ENCODE measurements at places on chromosomes 5 and 9. TPM values are rescaled to one million over a fixed set of nuclear protein-coding genes. Genes with fewer than 3 reads are reported as not detected.
A peak's percentile ranks its signal among the peaks of the same experiment; 100 is the strongest.

DNA sequence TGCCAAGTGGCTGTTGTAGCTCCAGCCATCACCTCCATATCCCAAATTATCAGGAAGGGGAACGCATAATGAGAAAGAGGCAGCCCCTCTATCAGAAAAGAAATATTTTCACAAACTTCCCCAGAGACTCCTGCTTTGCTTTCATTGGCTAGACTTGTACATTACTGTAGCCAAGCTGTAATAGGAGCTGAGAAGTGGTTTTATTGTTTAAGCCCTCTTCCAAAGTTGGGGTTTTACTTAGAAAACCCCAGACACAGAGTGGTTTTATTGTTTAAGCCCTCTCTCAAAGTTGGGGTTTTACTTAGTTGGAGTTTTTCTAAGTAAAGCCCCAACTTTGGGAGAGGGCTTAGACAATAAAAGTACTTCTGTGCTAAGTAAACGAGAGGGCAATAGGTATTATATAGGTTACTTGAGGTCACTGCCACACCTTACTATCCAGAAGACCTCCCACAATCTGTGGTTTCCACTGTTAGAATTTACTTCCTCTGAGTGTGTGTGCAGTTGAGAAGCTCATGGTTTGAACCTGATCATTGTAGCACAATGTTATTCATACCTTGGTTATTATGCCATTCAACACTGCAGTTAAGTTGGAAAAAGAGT lies 215.7 kb upstream of the OTULINL start:
- peak overlapping the region; percentile 51 for H3K4me3 ChIP-seq
- no peaks in the 10 kb centered on the region for H3K27me3 ChIP-seq
- H3K36me3 ChIP-seq = no peaks in the 10 kb centered on the region
- H3K27ac ChIP-seq = peak overlapping the region; percentile 84
- DNase-seq = peak; percentile 63

DNA sequence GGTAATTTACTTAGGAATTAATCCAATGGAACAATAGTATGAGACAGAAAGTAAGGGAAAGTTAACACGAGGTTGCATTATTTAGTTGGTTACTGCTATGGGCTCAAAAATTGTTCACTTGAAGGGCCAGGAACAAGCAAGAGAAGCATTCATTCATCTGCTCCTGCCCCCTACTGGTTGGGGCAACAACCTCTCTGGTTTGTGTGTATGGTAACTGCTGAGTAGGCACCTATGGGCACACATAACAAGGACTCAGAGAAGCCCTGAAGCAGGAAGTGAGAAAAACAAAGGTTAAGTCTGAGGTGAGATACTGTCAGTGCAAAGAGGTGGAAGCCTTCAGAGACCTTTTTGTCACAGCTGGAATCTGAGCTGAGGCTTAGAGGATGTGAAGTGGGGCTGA lies 34.4 kb upstream of the RANBP6 start:
- H3K27me3 ChIP-seq = peaks cover 2% of the 10 kb centered on the region
- H3K27ac ChIP-seq = no peak overlapping the region
- H3K4me3 ChIP-seq = no peak overlapping the region
- peaks cover 8% of the 10 kb centered on the region for H3K4me1 ChIP-seq

GRCh38 chr9:33443464-33444154 lies 3.8 kb downstream of the AQP3 start:
- H3K4me3 ChIP-seq = no peak overlapping the region
- H3K36me3 ChIP-seq = peaks cover 63% of the 10 kb centered on the region
- DNase-seq = no peak

GRCh38 chr5:129245489-129245888 lies 150.9 kb downstream of the ISOC1 start:
- H3K4me1 ChIP-seq = no peaks in the 10 kb centered on the region
- no peak overlapping the region for H3K27ac ChIP-seq
- no peaks in the 10 kb centered on the region for H3K27me3 ChIP-seq
- H3K36me3 ChIP-seq = no peaks in the 10 kb centered on the region
- no peak for DNase-seq

DNA sequence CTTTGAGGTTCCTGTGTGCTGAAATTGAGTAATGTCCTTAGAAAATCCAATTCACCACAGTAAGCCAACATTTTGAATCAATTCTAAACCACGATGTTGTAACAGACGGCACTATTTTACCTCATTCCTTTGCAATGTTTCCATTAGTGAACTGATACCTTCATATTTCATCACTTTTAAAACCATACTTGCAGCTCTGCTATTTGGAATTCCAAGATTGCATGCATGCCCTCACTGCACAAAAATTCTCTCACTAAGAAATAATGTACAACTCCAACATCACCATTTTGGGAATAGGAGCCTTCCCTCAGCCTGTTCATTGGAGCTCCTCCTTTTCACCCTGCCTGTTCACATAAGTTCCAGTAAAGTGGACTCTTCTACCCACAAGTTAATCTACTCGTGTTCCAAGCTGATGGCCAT lies 74.8 kb upstream of the TGFBR1 start:
- no peaks in the 10 kb centered on the region for H3K36me3 ChIP-seq
- peaks cover 47% of the 10 kb centered on the region for H3K4me1 ChIP-seq
- H3K4me3 ChIP-seq = no peak overlapping the region
- H3K27ac ChIP-seq = no peak overlapping the region
- peaks cover 2% of the 10 kb centered on the region for H3K27me3 ChIP-seq

- no peak for DNase-seq
- no peak overlapping the region for H3K27ac ChIP-seq
- H3K36me3 ChIP-seq = no peaks in the 10 kb centered on the region
- H3K27me3 ChIP-seq = no peaks in the 10 kb centered on the region
- peaks cover 8% of the 10 kb centered on the region for H3K4me1 ChIP-seq
Measured at GRCh38 chr5:53923961-53924360, 363.5 kb downstream of the NDUFS4 start.

The SPATA31E1 gene
- total RNA-seq = not detected

DNA sequence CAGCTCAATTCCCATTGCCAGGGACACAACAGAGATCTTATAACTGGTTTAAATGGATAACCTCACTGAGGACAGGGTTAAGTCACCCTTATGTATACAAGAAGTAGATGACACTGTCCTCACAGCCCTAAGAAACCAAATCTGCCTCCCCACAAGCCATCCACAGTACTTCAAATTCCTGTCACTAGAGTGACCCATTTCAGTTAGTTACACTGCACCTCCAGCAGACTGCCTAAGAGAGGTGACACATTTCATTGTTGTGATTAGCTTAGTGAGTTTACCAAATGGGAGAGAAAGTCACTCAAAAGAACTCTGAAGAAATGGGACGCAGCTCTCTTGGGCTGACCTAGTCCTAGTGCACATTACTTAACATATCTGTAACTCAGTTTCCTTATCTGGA lies 53.6 kb upstream of the HTR1A start:
- H3K4me3 ChIP-seq = no peak overlapping the region
- no peaks in the 10 kb centered on the region for H3K4me1 ChIP-seq
- DNase-seq = no peak
- no peak overlapping the region for H3K27ac ChIP-seq
- H3K36me3 ChIP-seq = no peaks in the 10 kb centered on the region

The SPATA31D4 gene
- total RNA-seq = not detected

GRCh38 chr5:42301349-42301748 lies 121.9 kb upstream of the GHR start:
- no peaks in the 10 kb centered on the region for H3K4me1 ChIP-seq
- H3K27ac ChIP-seq = no peak overlapping the region
- H3K4me3 ChIP-seq = no peak overlapping the region
- no peak for DNase-seq

The PCDHGA4 gene
- not detected for total RNA-seq

DNA sequence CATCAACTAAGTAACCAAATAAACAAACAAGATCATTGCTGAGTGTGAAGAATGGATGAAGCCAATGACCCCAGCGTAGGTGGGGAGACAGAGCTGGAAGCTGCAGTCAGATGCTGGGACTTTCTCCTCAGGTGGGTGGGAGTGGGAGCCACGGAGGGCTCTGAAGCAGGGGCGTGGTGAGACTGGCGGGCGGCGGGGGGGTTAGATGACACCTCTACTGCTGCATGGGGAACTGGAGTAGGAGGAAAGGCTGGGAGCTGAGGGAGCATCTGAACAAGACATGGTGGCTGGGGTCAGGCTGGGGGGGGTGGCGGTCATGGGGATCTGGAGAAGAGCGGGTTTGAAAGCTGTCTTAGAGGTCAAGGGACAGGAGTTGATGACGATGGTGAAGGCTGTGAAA lies 193.8 kb downstream of the C9orf50 start:
- no peak for DNase-seq
- H3K4me1 ChIP-seq = peaks cover 11% of the 10 kb centered on the region
- H3K36me3 ChIP-seq = no peaks in the 10 kb centered on the region
- H3K4me3 ChIP-seq = no peak overlapping the region
- H3K27ac ChIP-seq = no peak overlapping the region

GRCh38 chr5:1505506-1506241 lies 18.1 kb downstream of the LPCAT1 start:
- H3K4me1 ChIP-seq = peaks cover 18% of the 10 kb centered on the region
- peaks cover 7% of the 10 kb centered on the region for H3K36me3 ChIP-seq
- no peaks in the 10 kb centered on the region for H3K27me3 ChIP-seq
- no peak for DNase-seq
- no peak overlapping the region for H3K27ac ChIP-seq

The PCDHB9 gene
- not detected for total RNA-seq

- no peak overlapping the region for H3K27ac ChIP-seq
- no peak overlapping the region for H3K4me3 ChIP-seq
- H3K27me3 ChIP-seq = peaks cover 3% of the 10 kb centered on the region
- no peaks in the 10 kb centered on the region for H3K36me3 ChIP-seq
- peaks cover 3% of the 10 kb centered on the region for H3K4me1 ChIP-seq
- no peak for DNase-seq
Measured at GRCh38 chr5:150651382-150651781, 9.7 kb upstream of the MYOZ3 start.

- no peaks in the 10 kb centered on the region for H3K27me3 ChIP-seq
- DNase-seq = no peak
- peaks cover 67% of the 10 kb centered on the region for H3K36me3 ChIP-seq
- H3K4me1 ChIP-seq = no peaks in the 10 kb centered on the region
- H3K27ac ChIP-seq = no peak overlapping the region
- no peak overlapping the region for H3K4me3 ChIP-seq
Measured at GRCh38 chr9:92247981-92248380, 45.5 kb downstream of the IARS1 start.

DNA sequence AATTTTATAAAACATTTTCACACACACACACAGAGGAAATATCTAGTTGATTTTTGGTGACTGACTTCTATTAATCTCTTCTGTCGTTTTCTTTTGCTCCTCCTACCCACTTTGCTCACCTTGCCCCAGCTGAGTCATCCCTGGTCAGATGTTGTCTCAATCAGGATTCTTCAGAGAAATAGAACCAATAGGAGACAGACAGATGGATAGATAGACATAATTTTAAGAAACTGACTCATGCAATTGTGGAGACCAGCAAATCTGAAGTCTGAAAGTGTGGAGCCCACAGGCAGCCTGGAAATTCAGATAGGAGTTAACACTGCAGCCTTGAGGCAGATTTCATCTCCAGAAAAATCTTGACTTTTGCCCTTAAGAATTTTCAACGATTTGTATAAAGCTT lies 37.0 kb upstream of the PIK3R1 start:
- no peak overlapping the region for H3K27ac ChIP-seq
- H3K36me3 ChIP-seq = no peaks in the 10 kb centered on the region
- no peak overlapping the region for H3K4me3 ChIP-seq
- H3K4me1 ChIP-seq = peaks cover 2% of the 10 kb centered on the region
- no peaks in the 10 kb centered on the region for H3K27me3 ChIP-seq
- DNase-seq = no peak

DNA sequence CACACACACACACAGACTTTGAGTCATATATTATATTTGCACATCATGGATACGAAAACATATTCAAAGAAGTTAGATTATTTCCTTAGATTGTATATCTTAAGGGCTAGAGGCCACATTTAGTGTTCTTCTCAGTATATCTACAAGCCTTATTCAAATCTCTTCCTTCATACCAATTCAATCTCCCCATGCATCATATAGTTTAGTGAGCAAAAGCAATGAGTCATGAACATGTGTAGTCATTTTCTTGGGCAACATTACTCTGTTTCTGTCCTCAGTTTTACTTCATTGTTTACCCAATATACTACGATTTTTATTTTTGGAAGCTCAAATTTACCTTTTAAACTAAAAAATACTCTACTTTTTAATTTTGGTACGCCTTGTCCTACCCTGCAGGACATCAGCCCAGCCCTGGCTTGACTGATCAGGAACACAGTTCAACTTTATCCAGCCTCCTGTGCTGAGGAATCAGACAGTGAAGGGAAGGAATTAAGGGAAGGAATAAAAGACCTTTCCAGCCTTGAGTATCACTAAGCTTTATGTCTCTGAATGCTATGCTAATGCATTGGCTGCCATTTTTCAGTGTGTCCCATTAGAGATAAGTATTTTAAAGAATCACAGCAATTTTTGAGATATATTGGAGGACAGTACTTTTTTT lies 101.7 kb upstream of the FST start:
- no peaks in the 10 kb centered on the region for H3K27me3 ChIP-seq
- H3K4me3 ChIP-seq = no peak overlapping the region
- H3K27ac ChIP-seq = no peak overlapping the region

GRCh38 chr5:171893290-171893886 lies 107.8 kb downstream of the SMIM23 start:
- no peak overlapping the region for H3K27ac ChIP-seq
- peaks cover 21% of the 10 kb centered on the region for H3K36me3 ChIP-seq
- peaks cover 6% of the 10 kb centered on the region for H3K4me1 ChIP-seq

GRCh38 chr9:36902080-36902716 lies 131.9 kb downstream of the PAX5 start:
- no peak overlapping the region for H3K4me3 ChIP-seq
- H3K36me3 ChIP-seq = no peaks in the 10 kb centered on the region
- peaks cover 22% of the 10 kb centered on the region for H3K27me3 ChIP-seq
- peaks cover 4% of the 10 kb centered on the region for H3K4me1 ChIP-seq
- no peak for DNase-seq
- no peak overlapping the region for H3K27ac ChIP-seq

DNA sequence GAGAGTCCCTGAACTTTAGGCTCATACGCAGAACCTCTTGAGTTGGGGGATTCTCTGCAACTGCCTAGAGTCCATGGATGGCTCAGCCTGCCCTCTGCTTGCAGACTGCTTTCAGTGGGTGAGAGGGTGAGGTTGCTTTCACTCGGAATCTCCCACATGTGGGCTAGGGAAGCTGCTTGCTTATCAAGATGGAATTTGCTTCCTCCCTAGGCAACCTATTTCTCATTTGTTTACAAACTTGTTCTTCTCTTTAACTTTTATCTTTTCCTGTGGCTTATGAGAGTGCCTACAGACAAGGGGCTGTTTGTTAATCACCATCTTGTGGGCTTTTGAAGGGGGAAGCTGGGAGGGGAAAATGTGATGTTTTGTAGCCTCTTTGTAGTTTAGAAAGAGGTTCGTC lies 10.0 kb downstream of the TLE4 start:
- peaks cover 55% of the 10 kb centered on the region for H3K36me3 ChIP-seq
- no peaks in the 10 kb centered on the region for H3K27me3 ChIP-seq
- peaks cover 69% of the 10 kb centered on the region for H3K4me1 ChIP-seq
- peak overlapping the region; percentile 39 for H3K4me3 ChIP-seq
- H3K27ac ChIP-seq = peak overlapping the region; percentile 81

The FABP6 gene
- total RNA-seq = not detected

- no peaks in the 10 kb centered on the region for H3K36me3 ChIP-seq
- H3K27ac ChIP-seq = no peak within 1 kb of the TSS
- DNase-seq = no peak
- no peak within 1 kb of the TSS for H3K4me3 ChIP-seq
Measured at GRCh38 chr5:35990941-35991611, at the start of gene UGT3A1. UGT3A1 (minus strand) TSS chr5:35991390; CDS start chr5:35991240, 150 bp downstream.

The SHC3 gene
- not detected for total RNA-seq
